ENCODE measurements at places on chromosomes 11 and 22. TPM values are rescaled to one million over a fixed set of nuclear protein-coding genes. Genes with fewer than 3 reads are reported as not detected.

INSC gene
- 6.2 TPM for total RNA-seq

OR5P2 gene
- total RNA-seq: not detected

CD151 gene
- total RNA-seq: 188 TPM

OR2AG2 gene
- total RNA-seq: under 0.01 TPM

ZNRF3 gene
- total RNA-seq: 5.9 TPM

SCYL1 gene
- 48.5 TPM for total RNA-seq

MRGPRX3 gene
- total RNA-seq: not detected

SCGB1C1 gene
- total RNA-seq: not detected

PCF11 gene
- total RNA-seq: 44.4 TPM

MLC1 gene
- total RNA-seq: not detected

MYEOV gene
- 23.9 TPM for total RNA-seq

GPHA2 gene
- not detected for total RNA-seq

ANKK1 gene
- total RNA-seq: not detected

TESMIN gene
- total RNA-seq: not detected
